ENCODE measurements at places on chromosomes 5 and 9.

DNA sequence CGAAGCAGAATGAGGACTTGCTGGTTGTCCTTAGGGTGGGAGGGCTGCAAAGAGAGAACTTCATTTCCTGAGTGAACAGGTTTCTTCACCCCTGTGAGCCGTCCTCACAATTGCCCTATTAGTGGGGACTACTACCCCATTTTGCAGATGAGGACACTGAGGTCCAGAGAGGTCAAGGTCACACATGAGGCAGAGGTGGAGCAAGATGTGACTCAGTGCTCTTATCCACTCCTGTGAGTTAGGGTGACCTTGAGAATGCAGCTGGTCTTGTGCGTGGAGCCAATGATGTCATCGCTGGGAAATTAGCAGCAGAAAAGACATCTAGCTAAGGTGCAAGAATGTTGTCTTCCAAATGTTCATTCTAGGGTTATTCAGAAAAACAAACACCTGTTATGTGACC, 26.9 kb downstream of the GPRIN1 start:
- DNase-seq = no peak

GRCh38 chr5:116440457-116441001, 134.1 kb downstream of the SEMA6A start:
- DNase-seq = no peak

DNA sequence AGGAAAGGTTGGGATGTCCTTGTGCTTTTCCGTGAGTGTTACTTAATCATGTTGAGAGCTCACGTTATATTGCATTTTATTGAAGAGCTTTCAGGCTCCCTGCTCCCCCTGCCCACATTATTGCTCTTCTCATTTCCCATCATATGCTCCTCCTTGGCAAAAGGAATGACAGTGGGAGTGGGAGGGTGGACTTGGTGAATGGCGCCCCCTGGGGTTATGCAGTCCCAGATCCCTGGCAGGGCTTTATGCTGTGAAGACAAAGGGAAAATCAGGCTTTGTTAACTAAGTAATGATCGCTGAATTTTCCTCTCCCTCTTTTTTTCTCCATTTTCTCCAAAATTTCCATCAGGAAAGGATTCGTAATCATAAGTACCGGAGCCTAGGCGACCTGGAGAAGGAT, 166.6 kb downstream of the SMARCA2 start:
- DNase-seq = no peak

DNA sequence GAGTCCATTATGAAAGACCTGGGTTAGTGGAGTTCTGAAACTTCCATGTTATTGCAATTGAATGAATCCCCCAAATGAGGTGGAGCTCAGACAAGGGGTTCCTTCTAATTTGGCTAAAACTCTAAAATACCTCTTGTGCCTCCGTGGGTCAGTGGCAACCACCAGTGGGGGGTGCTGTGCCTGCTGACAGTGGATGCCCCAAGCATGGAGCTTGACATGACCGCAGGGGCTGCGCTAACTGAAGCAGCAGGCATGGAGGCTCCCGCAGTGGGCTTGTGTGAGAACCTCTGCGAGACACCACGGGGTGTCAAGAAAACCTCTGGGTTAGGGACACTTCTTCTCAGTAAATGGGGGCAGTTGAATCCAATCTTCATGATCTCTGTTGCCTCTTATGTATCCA, 200.5 kb downstream of the DRD1 start:
- DNase-seq = no peak

DNA sequence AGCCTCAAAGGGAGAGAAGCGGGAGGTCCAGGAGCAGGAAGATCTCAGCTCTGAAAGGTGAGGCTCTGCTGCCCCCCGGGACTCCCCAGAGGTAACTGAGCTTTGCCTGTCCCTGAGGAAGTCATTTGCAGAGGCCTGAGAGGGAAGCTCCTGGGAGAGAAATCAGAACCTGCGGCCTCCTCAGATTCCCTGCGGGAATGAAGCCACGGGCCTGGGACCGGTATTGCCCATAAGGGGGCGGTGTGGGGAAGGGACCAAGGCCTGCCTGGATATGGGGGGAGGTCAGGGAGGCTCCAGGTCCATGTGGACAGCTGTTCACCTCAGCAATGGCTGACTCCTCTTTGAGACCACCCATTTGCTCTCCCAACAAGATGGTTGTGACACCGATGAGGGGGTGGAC, 1.3 kb downstream of the SPATA31E1 start:
- DNase-seq = peak; percentile 50

- DNase-seq = no peak
These were observed 298.4 kb downstream of the NDUFS4 start for GRCh38 chr5:53858700-53859456.

- DNase-seq = no peak
These were observed 438.1 kb downstream of the MAT2B start for GRCh38 chr5:163943546-163943945.

GRCh38 chr5:88745093-88745696, 137.8 kb downstream of the MEF2C start:
- no peak for DNase-seq

- peak; percentile 33 for DNase-seq
These were observed at the start of gene ZCCHC9 for GRCh38 chr5:81301271-81302015. Gene ZCCHC9, plus strand, starts transcription at chr5:81301587. Its CDS starts 3,171 bp downstream, at chr5:81304758.

DNA sequence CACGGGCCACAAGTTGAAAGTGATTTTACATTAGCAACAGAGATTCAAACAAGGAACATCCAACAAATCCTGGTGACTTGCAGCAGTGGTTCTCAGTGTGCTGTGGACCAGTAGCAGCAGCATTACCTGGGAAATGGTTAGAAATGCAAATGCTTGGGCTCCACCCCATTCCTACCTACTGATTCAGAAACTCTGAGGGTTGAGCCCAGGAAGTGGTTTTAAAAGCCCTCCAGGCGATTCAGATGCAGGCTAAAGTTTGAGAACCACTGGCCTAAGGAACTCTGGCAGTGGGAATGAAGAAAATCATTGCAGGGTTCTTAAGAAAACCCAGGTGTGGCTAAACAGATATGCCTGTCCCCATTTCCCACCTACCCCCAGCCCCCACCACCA, 398.8 kb downstream of the ENC1 start:
- DNase-seq = no peak

Measured in 8988T (cell line).